ENCODE measurements at places on chromosomes 2 and 18. TPM values are rescaled to one million over a fixed set of nuclear protein-coding genes. Genes with fewer than 3 reads are reported as not detected.

GRCh38 chr2:60540074-60540473 lies 13.4 kb downstream of the BCL11A start:
- DNase-seq, result no peak

GRCh38 chr2:240211598-240212424 lies 71.4 kb upstream of the OTOS start:
- no peak for DNase-seq

- DNase-seq, result no peak
Measured at GRCh38 chr2:213455316-213456008, 171.2 kb downstream of the SPAG16 start.

GRCh38 chr2:43593254-43593653 lies 2.6 kb downstream of the THADA start:
- no peak for DNase-seq

- DNase-seq, result no peak
Measured at GRCh38 chr18:77366720-77367641, 117.3 kb downstream of the GALR1 start.

DNA sequence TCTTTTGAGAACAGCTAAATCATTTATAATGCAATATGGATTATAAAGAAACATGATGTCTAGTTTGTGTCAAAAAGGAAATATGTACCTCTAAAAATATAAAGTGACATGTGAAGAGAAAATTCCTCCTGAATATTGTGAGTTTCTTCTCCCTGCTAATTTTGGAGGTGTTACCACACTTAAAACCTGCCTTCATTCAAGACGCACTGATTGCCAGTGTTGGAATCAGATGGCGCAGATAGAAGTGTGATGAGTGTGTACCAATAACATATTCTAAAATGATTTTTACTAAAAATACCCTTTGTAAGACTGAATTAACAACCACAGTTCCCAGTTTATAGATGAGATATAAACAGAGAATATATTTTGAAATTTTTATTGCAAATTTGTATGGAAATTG lies 681.8 kb upstream of the LRATD1 start:
- no peak for DNase-seq

DNA sequence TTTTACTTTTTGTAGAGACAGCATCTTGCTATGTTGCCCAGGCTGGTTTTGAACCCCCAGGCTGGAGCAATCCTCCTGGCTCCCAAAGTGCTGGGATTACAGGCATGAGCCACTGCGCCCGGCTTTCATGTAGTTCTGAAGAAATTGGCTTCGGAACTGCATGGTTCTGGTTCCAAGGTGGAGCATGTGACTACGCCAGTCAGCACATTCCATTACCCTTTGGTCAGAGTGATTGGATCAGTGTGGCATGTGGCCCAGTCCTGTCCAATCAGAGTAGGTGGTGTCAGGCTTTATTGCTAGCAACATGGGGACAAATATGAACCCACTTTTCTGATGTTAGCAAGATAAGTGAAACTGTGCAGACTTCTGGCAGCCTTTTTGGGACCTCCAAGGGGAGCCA lies 16.3 kb upstream of the ATOH8 start:
- peak; percentile 88 for DNase-seq

GRCh38 chr2:226450141-226450540 lies 349.5 kb downstream of the IRS1 start:
- DNase-seq, result no peak

DNA sequence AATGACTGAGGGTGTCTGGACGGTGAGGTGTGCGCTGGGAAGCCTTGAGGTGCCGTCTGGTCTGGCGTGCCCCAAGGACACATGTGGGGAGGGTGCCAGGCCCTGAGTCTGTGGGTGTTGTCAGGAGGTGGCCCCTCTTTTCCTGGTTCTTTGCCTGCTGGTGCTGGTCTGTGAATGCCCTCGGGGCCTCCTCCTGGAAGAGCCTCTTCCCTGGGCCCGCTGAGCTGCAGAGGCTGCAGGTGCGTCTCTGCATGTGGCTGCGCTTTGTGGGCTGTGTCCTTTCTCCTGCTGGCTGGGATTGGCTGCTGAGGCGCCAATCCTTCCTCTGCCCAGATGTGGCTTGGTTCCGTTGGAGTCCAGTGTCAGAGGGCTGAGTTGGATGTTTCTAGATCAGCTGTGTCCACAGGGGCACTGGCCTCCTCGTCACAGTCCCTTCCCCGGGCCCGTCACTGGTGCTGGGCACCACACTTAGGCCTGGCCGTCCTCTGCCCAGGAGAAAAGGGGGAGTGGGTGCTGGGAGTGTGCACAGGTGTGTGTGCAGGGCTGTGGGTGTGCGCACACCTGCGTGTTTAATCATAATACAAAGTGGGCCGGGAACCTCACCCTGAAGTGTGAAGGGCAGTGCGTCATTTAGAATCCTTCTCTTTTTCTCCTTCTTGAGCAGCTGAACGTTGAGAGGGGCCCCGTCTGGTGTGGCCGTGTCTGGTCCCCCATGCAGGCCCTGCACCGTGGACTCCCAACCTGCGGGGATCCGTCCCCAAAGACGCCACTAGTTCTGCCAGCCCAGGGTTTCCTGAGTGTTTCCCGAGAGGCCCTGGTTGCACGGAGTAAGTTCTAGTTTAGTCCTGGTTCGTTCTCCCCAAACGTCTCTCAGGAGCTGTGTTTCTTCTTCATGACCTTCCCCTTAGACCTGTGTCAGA lies 35.5 kb downstream of the RTP5 start:
- no peak for DNase-seq

DNA sequence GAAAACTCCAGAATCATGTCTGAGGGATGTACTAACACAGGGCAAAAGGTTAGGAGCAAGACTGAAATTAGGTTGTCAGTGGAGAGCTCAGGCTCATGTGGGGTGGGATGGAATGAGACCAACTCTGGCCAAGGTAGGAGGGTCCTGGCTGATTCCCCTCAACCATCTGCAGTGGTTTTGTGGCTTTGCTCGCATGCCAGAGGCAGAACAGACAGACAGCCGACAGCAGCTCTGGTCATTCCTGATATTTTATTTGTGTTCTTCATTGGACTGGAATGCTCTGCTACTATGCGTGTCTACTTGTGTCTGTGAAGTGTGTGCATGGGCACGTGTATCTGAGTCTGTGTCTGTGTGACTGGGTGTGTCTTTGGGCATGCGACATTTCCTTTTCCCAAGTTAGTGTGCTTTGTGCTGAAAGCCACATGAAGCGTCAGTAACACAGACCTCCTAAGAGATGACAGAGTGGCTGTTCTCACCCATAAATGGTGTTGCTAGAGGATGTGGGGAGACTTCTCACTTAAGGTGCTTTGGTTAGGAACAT lies 239.5 kb downstream of the CNTNAP5 start:
- no peak for DNase-seq

DNA sequence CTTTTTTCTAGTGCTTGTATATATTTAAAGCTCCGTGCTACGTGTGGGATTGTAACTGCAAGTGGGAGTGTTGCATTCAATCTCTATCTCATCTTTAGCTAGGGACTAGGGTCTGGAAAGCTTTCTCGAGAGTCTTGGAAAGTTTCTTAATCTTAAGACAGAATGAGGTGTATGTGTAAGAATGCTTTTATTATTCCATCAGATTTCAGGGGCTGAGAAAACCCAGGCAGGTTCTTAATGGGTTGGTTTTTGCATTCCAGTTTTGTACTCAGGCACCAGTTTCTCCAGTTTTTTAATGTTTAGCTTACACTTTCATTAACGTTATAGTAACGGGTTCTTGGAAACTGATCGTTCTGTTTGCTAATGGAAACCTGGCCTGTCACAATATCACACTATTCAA lies 20.3 kb downstream of the MRPL19 start:
- no peak for DNase-seq

DNA sequence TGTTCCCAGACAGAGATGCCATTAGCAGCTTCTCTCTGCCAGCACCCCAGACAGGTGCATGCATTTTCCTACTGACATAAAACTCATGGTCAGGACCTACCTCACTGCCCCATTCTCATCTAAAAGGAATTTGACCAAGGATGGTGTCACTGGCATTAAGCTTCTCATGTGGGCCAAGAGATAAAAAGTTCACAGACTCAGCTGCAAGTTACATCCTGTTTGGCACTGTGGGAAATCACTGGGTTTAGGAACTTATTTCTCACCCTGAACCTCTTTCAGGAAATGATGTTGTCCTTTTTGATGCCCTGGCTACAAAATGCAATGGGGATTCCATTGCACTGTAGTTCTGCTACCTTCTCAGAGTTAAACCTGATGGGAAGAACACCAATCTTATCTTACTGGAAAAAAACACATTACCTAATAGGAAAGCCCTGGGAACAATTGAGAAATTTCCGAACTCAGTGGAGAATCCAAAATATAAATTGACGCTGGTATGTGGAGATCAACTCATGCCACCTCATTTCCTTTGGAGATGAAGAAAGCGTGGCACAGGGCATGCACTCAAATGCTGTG lies 252.1 kb upstream of the COPS8 start:
- DNase-seq, result no peak

GRCh38 chr2:74290466-74291217 lies 52.6 kb downstream of the SLC4A5 start:
- no peak for DNase-seq

GRCh38 chr2:235545339-235546150 lies 51.7 kb downstream of the AGAP1 start:
- DNase-seq, result no peak

SP140 gene
- total RNA-seq, result 1.1 TPM

TMBIM1 gene
- 170 TPM for total RNA-seq

AQP12A gene
- not detected for total RNA-seq

TLK1 gene
- 34.1 TPM for total RNA-seq

EHBP1 gene
- total RNA-seq, result 87.2 TPM

NTSR2 gene
- not detected for total RNA-seq

ADAM23 gene
- total RNA-seq, result 0.48 TPM

DSC3 gene
- total RNA-seq, result not detected
